ENCODE measurements at places on chromosomes 12 and 14. TPM values are rescaled to one million over a fixed set of nuclear protein-coding genes. Genes with fewer than 3 reads are reported as not detected.

- no peak overlapping the region for H3K27ac ChIP-seq
- H3K4me3 ChIP-seq, result no peak overlapping the region
- no peak for DNase-seq
Measured at GRCh38 chr12:23169012-23169695, 544.2 kb downstream of the ETNK1 start.

DNA sequence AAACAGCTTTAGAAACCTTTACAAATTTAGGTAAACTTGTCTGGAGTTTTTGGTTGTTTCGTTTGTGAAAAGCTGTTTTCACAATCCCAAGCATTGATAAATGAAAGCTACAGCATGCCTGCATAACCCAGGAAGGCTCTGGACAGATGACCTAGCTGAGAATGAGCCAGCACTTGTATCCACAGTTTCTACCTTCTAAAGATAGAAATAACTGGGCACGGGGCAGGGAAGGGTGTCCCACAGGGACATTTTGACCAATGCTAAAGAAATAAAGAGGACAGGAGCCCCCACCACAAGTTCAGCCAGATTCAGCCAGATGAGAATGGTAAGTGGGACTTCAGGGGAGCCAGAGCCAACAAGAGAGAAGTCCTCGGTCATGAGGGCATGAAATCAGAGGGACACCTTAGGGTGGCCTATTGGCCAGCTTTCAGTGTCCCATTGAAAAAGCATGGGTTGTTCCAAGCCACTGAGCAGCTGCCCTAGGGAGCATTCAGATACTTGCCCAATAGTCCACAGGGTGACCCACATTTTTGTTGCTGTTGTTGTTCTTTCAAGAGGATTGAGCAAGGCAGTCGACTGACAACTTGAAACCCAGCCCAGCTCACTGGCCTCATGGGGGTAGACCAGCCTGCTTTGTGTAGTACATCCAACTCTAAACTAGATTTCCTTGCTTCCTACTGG is 140.3 kb upstream of the NUDT4 start:
- no peak overlapping the region for H3K4me3 ChIP-seq
- no peak overlapping the region for H3K27ac ChIP-seq
- H3K4me1 ChIP-seq, result no peaks in the 10 kb centered on the region
- no peak for DNase-seq

The CNPY2 gene
- 101 TPM for total RNA-seq

DNA sequence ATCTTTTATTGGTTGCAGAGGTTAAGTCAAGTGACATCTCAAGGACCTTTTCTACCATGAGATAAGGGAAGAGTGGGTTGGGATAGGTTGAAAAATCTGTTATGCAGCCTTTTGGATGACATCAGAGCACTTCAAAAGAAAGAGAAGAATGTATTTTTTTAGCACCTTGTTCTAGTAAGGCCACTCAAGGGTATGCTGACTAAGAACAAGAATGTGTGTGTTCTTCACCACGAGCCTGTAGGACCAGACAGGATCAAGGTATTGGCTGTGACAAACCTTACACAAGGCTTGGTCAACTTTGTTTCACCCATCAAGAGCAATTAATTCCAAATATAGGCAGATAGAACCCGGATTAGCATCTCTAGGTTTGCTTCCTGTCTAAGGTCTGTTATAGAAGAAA is 142.5 kb downstream of the SAMD4A start:
- no peaks in the 10 kb centered on the region for H3K4me1 ChIP-seq
- no peak overlapping the region for H3K4me3 ChIP-seq
- H3K27ac ChIP-seq, result no peak overlapping the region
- DNase-seq, result no peak

The TAS2R30 gene
- total RNA-seq, result 3.7 TPM

DNA sequence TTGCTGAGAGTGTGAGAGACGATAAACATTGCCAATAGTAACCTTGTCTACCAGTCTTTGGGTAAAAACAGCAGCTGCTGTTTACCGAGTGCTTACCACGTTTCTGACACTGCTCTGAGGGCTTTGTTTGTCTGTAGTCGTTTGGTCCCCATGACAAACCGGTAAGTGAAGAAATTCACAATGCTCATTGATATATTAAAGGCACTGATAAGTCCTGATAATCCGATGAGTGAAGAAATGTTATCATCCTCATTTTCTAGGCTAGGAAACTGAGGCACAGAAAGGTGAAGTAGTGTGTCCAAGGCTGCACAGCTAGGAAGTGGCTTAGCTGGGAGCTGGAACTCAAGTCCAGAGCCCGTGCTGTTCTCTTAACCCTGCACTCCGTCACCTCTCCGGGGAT is 138.6 kb downstream of the SCARB1 start:
- H3K27me3 ChIP-seq, result no peaks in the 10 kb centered on the region
- H3K4me1 ChIP-seq, result peaks cover 9% of the 10 kb centered on the region
- H3K36me3 ChIP-seq, result no peaks in the 10 kb centered on the region
- H3K27ac ChIP-seq, result no peak overlapping the region

The CMA1 gene
- not detected for total RNA-seq

GRCh38 chr12:111570084-111570961 is 28.8 kb downstream of the ATXN2 start:
- H3K4me1 ChIP-seq, result no peaks in the 10 kb centered on the region
- H3K36me3 ChIP-seq, result no peaks in the 10 kb centered on the region
- no peak overlapping the region for H3K27ac ChIP-seq
- no peak for DNase-seq
- no peaks in the 10 kb centered on the region for H3K27me3 ChIP-seq
- H3K4me3 ChIP-seq, result no peak overlapping the region

GRCh38 chr12:120013659-120014380 is 24.8 kb downstream of the BICDL1 start:
- no peaks in the 10 kb centered on the region for H3K36me3 ChIP-seq
- DNase-seq, result no peak
- no peak overlapping the region for H3K4me3 ChIP-seq
- H3K27ac ChIP-seq, result no peak overlapping the region
- no peaks in the 10 kb centered on the region for H3K4me1 ChIP-seq

The PIK3C2G gene
- 2.1 TPM for total RNA-seq

The ATL1 gene
- 26.5 TPM for total RNA-seq

DNA sequence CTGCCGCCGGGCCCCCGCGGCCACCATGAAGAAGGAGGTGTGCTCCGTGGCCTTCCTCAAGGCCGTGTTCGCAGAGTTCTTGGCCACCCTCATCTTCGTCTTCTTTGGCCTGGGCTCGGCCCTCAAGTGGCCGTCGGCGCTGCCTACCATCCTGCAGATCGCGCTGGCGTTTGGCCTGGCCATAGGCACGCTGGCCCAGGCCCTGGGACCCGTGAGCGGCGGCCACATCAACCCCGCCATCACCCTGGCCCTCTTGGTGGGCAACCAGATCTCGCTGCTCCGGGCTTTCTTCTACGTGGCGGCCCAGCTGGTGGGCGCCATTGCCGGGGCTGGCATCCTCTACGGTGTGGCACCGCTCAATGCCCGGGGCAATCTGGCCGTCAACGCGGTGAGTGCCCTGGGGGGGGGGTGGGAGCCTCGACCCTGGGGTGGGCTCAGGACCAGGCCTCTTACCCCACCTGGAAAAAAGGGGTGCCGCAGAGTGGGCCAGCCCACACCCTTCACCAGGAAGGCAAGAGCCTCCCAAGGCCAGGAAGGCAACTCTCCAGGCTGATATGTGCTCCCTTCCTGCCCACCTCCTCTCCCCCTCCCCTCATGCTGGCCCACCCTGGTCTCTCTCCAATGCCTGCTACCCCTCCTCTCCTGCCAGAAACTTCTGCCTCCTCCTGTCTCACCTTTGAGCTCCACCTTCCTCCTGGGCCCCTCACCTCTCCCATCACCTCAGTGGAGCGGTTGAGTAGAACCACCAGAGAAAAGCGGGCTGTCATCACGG is 507 bp downstream of the AQP5 start:
- H3K36me3 ChIP-seq, result no peaks in the 10 kb centered on the region
- H3K4me3 ChIP-seq, result no peak overlapping the region
- H3K27ac ChIP-seq, result no peak overlapping the region
- DNase-seq, result no peak

DNA sequence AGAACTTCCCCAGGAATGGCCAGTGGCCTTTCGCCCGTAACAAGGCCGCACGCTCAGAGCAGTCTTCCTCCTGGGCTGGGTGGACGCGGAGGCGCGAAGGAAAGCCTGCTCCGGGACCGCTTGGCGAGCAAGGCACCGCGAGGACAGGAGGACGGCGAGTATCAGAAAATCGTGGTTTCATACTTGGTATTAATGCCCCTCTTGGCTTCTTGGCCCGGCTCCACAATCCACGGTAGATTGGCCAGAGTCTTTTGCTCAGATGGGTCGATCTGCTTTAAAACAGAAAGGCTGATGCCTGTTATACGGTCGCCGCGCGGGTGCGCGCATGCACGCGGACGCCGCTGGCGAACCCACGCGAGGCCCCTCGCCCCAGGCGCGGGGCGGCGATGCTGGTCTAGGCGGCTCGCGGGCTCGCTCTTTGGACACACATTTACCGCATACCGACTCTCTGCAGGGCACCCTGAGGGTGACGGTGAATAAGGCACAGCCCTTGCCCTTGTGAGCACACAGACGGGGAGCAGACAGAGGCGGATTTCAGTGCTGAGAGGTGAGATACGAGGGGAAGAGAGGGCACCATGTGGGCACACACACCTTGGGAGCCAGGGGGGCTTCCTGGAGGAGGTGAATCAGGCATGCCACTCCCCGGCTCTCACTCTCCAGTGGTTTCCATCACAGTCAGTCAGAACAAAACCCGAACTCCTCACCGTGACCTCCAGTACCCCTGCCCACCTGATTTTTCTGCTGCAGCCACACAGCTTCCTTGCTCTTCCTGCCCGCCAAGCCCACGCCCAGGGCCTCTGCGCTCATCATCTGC is 100.7 kb downstream of the APAF1 start:
- H3K27me3 ChIP-seq, result no peaks in the 10 kb centered on the region
- no peaks in the 10 kb centered on the region for H3K36me3 ChIP-seq
- H3K4me3 ChIP-seq, result peak overlapping the region; percentile 19
- no peak overlapping the region for H3K27ac ChIP-seq
- DNase-seq, result no peak

The CLEC4D gene
- not detected for total RNA-seq

The SLC8A3 gene
- 0.62 TPM for total RNA-seq

The MANSC4 gene
- total RNA-seq, result not detected

The AMN gene
- 0.91 TPM for total RNA-seq

- no peaks in the 10 kb centered on the region for H3K4me1 ChIP-seq
- H3K36me3 ChIP-seq, result no peaks in the 10 kb centered on the region
- no peak for DNase-seq
- no peak overlapping the region for H3K27ac ChIP-seq
Measured at GRCh38 chr14:60266021-60266937, 17.3 kb downstream of the PPM1A start.

The TAC3 gene
- total RNA-seq, result not detected

GRCh38 chr12:68178774-68179439 is 19.4 kb upstream of the IFNG start:
- H3K36me3 ChIP-seq, result no peaks in the 10 kb centered on the region
- no peaks in the 10 kb centered on the region for H3K4me1 ChIP-seq
- no peak overlapping the region for H3K4me3 ChIP-seq

The CAPZA3 gene
- not detected for total RNA-seq

The CMKLR1 gene
- 3.3 TPM for total RNA-seq

The ALKBH1 gene
- 12.5 TPM for total RNA-seq

- no peak overlapping the region for H3K27ac ChIP-seq
- H3K36me3 ChIP-seq, result no peaks in the 10 kb centered on the region
- no peaks in the 10 kb centered on the region for H3K4me1 ChIP-seq
Measured at GRCh38 chr14:97709552-97709951, 912.4 kb downstream of the VRK1 start.

DNA sequence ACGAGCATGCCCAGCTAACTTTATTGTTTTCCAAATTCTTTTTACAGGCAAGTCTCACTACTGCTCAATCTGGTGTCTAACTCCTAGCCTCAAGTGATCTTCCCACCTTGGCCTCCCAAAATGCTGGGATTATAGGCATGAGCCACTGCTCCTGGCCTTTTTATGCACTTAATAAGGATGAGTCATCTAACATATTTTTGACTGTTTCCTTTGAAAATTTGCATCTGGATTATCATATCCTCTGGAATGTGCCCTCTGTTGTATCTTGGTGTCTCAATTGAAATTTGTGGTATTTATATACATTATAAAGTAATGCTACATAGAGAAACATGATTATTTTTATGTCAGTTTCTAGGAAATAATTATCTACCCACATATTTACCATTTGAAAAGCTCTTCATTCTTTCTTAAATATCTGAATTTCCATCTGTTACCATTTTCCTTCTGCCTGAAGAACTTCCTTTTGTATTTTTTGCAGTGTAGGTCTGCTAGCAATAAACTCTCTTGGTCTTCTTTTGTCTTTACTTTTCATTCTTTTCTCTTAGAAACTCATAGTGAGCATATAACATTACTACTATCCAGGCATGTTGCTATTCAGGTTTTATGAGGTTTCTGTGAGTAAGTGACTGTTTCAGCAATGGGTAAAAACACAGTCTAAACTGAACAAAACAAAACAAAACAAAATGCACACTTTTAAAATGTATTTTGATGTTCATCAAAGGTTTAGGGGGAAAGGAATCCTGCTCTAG is 52.8 kb upstream of the CNOT2 start:
- no peak overlapping the region for H3K27ac ChIP-seq
- H3K4me1 ChIP-seq, result no peaks in the 10 kb centered on the region
- H3K4me3 ChIP-seq, result no peak overlapping the region
- no peaks in the 10 kb centered on the region for H3K36me3 ChIP-seq

GRCh38 chr12:26399381-26399780 is 204.0 kb downstream of the SSPN start:
- no peaks in the 10 kb centered on the region for H3K27me3 ChIP-seq
- no peak overlapping the region for H3K4me3 ChIP-seq
- no peak for DNase-seq
- H3K27ac ChIP-seq, result no peak overlapping the region

DNA sequence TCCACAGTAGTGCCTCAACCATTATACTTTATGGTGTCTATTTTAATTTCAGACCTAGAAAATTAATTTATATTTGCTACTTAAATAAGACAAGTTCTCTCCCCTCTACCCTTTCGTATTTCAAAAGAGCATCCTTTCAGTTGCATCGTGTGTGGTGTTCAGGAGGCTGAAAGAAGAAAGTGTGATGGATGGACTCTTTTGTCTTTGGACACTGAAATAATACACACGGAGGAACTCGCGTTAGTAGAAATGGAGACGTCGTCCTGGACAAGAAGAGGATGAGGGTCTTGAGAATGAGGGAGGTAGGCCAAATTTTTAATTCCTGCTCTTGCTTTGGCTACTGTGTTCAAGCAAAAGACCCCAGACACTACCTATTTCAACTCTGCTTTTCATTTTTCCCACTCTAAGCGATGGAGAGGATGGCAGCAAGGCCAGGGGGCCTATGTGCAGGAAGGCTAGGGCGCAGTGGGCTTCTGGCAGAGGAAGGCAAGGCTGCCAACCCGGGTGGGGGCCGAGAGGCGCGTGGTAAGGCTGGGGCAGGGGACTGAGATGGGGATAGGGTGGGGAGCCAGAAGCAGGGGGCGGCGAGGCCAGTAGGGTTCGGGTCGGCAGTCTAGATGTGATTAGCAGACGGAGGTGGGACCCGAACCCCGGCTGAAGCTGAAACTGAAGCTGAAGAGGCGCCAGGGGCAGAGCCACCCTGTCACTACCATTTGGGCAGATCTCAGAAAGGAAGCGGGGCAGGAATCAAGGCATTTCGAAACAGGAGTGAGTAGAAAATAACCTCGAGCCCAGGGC is 722 bp downstream of the TMED8 start:
- H3K4me1 ChIP-seq, result peaks cover 2% of the 10 kb centered on the region
- H3K27me3 ChIP-seq, result no peaks in the 10 kb centered on the region
- peak; percentile 5 for DNase-seq
- peak overlapping the region; percentile 84 for H3K27ac ChIP-seq
- no peaks in the 10 kb centered on the region for H3K36me3 ChIP-seq
- peak overlapping the region; percentile 73 for H3K4me3 ChIP-seq

Measured in prostate gland (tissue), 2 donors.